Glutamatergic neuron (in vitro differentiated cells): ENCODE measurements at places on chromosomes 7 and 10.

DNA sequence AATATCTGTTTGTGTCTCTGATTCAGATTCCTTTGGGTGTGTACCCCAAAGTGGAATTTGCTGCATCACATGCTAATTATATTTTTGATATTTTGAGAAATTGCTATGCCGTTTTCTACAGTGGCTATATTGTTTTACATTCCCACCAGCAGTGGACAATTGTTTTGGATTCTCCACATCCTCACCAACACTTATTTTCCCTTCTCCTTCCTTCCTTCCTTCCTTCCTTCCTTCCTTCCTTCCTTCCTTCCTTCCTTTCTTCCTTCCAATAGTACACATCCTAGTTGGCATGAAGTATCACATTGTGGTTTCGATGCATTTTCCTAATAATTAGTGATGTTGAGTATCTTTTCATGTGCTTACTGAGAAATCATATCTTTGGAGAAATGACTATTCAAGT, 535.5 kb downstream of the SH2D4B start:
- DNase-seq: no peak

- DNase-seq: no peak
Measured at GRCh38 chr7:102165136-102165535, 121.5 kb upstream of the SH2B2 start.

DNA sequence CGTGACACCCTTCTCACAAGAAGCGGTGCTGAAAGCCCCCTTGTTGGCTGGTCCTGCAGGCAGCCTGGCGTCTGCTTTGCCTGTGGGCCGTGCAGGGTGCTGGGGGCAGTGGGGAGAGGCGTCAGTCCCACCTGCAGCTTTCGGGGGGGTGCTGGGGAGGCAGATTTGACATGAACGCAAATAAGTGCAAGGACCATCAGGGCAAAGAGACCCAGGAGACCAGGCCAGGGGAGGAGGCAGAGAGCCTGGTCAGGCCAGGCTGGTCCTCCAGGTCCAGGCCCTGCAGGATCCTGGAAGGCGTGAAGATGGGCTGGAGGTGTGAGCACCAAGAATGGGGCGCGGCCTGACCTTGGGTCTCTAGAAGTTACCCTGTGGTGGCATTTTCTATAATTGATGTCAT, 81.6 kb downstream of the MGMT start:
- DNase-seq: no peak

GRCh38 chr7:80635998-80636397, 2.4 kb upstream of the CD36 start:
- no peak for DNase-seq

GRCh38 chr7:1555813-1556543, at the start of gene TMEM184A:
Gene TMEM184A, minus strand, starts transcription at chr7:1556205. Its CDS starts 721 bp downstream, at chr7:1555484.
- DNase-seq: peak; percentile 74

DNA sequence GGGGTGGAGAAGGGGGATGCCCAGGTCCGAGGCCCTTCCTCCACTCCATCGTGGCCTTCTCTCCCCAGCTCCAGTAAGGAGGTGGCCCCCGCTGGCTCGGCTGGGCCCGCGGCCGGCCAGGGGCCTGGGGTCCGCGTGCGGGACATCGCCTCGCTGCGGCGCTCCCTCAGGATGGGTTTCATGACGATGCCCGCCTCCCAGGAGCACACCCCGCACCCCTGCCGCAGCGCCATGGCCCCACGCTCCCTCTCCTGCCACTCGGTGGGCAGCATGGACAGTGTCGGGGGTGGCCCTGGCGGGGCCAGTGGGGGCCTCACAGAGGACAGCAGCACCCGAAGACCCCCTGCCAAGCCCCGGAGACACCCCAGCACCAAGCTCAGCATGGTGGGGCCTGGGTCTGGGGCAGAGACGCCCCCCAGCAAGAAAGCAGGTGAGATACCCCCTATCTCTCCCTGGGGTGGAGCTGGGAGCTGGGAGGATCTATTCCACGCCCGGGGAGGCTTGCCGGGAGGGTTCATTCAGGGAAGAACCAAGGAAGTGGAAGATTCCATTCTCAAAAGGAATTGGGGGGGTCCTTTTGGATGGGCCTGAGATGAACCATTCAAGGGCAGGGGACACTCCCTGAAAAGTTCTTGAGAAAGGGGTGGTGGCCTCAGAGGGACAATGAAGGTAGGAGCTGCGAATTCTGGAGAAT, 3.2 kb downstream of the NYAP1 start:
- no peak for DNase-seq

GRCh38 chr7:85081846-85082245, 105.0 kb downstream of the SEMA3D start:
- no peak for DNase-seq

GRCh38 chr7:44707558-44708230, 41.0 kb upstream of the ZMIZ2 start:
- DNase-seq: no peak

GRCh38 chr7:29484280-29484679, 79.4 kb upstream of the PRR15 start:
- DNase-seq: no peak

- DNase-seq: no peak
Measured at GRCh38 chr10:116080553-116080952, 192.5 kb downstream of the GFRA1 start.

GRCh38 chr7:24540956-24541355, 32.3 kb upstream of the PALS2 start:
- no peak for DNase-seq

DNA sequence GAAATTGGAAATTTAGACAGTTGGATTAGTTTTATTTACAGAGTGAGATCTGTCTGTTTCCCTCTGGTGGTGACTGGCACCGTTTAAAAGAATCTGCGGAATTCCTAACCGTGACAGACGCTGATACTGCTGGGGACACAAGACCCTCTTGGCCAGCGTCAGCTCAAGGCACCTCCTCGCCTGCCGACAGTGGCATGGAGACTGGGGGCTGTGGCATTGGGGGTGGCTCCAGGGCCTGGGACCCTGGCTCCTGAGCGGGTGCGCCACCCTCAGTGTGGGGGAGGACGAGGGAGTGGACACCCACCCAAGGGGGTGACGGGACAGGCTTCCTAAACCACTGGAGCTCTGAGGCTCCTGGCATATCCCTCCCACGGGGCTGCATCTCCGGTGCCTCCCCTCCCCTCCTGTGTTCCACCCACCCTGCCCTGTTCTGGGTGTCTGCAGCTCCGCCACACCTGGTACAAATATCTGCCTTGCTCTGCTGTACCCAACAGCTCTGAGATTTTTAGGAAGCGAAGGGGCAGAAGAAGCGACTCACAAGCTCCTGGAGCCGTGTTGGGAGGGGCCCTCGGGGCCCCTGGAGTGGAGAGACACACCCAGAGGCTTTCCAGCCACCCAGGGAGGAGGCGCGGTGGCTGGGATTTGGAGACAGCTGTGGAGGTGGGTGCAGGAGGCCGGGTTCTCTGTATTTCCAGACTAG, 178.7 kb downstream of the DNAJB6 start:
- no peak for DNase-seq

- peak; percentile 61 for DNase-seq
Measured at GRCh38 chr10:132248455-132249225, 59.1 kb downstream of the STK32C start.

GRCh38 chr10:62805231-62806099, 945 bp downstream of the ADO start:
- DNase-seq: peak; percentile 64

DNA sequence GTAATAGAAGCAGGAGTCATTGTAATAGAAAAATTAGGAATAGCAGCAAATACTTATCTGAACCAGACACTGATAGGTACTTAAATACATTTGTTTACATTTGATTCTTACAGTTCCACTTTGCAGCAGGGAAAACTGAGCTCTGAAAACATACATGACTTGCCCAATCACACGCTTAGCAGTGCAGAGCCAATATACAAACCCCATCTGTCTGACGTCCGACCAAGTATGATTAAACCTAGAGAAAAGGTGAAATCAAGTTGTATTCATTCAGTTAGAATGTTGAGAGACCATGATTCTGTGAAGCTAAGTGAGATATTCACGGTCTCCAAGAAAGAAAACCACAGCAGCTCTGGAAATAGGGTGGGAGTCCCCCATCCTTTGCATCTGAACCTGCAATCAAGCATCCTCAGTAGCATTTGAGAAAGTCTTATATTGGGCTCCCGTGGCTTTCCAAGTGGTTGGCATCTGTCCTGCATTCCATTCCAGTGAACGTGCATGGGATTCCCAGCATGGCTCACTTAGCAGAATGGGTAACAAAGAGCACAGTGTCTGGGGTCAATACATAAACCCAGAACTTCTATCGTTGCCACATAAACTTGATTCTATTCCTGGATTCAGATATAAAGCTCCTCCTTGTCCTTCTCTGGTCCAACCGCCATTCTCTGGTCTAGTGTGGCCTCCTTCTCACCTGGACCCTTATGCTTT, 148.7 kb upstream of the RSU1 start:
- DNase-seq: no peak

DNA sequence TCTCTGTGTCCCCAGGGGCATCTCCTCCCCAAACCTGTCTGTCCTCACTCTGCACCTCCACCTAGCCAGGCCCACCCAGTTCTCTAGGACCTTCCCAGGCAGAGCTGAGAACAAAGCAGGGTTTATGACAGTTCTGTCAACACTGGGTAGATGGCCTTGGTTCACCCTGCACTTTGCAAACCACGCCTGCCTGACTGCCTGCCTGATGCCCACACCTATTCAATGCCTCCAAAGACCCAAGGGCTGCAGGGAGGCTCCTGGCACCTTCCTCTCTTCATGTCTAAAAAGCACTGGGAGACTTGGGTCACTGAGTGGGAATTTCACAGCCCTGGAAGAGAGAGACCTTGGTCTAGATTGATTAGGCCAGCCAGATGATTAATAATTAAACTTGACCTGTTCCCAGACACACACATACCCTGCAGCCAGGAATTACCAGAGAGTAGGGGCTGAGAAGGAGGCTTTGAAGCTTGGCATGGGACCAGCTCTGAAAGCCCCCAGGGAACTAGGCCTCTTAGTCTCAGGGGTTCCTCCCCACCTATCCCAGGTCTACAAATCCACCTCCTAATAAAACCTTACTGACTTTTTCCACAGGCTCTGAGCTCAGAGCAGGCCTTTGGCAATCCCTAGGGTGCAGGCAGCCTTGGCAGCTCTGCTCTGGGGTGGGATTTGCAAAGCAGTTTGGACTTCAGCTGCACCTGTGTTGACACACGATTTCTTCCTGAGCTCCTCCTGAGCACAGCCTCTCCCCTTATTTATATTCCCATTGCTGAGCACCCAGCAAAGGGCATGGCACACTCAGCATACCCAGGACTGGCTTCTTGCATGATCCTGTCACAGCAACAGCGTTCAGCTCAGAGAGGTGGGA, 25.7 kb upstream of the PDCD4 start:
- no peak for DNase-seq

DNA sequence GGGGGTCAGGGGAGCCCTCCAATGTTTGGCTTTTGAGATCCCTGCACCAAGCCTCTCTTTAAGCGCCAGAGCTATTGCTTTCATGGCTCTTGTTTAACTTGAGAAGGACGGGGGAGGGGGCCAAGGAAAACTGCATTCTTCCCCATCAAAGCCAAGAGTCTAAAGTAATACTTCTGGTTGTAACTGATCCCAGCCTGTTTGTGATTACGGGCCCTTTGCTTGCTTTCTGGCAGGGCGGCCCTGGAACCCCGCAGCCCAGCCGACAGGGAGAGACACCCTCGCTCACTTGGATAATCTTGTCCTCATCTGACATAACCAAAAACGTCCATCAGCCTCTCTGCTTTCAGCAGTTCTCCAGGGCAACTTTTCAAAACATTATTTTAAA, 154.7 kb downstream of the NEURL1 start:
- DNase-seq: no peak

- peak; percentile 23 for DNase-seq
Measured at GRCh38 chr7:127504715-127505114, 80.7 kb downstream of the GCC1 start.

DNA sequence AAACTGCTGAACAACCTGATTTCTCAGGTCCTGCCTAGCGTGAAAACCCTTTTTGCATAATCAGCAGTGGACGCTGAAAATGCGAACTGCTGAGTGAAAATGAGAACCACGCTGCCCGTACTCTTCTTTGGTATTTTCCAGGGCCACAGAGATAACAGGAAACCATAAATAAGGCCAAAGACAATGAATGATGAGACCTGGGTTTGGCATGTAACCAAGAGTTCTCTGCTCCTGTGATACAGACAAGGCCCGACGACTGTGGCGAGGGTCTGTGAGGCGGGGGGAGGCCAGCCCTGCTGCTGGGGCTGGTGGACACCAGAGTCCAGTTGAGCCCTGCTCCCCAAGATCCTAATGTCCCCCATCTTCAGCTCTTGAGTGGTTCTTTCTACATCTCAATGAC, 236.0 kb downstream of the WDR11 start:
- DNase-seq: no peak

DNA sequence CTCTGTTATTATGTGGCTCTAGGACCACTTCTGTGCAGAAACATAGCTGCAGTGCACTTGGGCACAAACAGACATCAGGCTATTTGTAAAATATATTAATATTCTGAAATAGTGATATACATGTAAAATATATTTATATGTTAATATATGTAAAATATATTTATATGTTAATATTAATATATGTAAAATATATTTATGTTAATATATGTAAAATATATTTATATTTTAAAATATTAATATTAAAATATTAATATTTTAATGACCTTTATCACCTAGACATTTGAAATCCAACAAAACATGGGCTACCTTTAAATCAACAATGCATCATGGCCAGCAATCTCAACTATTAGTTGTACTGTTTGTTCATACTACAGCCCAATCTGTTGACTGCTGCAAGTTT, 347.2 kb downstream of the CALN1 start:
- no peak for DNase-seq
